WERI-Rb-1 (cell line): ENCODE measurements at places on chromosomes 1 and 21.
A peak's percentile ranks its signal among the peaks of the same experiment; 100 is the strongest.

DNA sequence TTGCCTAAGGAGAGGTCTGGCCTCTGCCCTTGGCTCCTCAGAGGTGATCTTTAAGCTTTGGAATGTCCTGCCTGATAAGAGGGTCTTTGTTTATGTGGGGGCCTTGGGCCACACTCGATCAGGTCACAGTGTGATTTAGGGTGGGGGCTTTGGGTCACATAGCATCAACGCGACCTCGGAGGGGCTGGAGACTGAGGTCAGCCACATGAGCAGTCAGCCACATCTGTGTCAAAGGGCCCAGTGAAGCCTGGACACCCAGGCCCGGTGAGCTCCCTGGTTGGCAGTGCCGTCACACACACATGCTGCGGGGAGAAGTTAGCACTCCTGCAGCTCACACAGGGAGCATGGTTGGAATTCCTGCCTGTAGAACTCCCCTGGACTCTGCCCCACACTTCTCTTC, 345.0 kb downstream of the NPHP4 start:
- no peak for DNase-seq

- DNase-seq = peak; percentile 97
Observed at GRCh38 chr1:15139654-15140350, 13.7 kb upstream of the TMEM51 start.

GRCh38 chr21:42125571-42126544, 54.7 kb downstream of the UMODL1 start:
- peak; percentile 54 for DNase-seq

DNA sequence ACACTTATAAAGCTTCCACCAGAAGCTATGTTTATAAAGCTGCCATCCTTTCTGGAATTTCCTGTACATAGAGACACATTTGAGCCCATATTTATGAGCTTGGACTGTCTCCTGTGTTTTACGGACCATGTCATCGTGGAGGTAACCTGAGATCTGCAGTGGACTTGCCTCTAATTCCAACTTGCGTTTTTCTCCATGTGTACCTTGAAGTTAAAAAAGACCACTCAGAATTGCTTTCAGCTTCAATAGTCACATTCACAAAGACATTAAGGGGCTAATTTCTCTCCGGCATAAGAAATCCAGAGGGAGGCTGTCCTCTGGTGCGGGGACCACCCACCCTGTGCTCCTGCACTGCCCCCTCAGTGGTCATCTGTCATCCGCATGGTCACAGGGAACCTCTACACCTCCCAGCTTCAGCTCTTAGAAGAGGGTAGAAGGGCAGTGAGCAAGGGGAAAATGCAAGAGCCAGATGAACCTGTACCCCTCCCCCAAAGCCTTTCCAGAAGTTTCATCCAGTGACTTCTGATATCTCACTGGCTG, 521.4 kb upstream of the CAMK1G start:
- no peak for DNase-seq

DNA sequence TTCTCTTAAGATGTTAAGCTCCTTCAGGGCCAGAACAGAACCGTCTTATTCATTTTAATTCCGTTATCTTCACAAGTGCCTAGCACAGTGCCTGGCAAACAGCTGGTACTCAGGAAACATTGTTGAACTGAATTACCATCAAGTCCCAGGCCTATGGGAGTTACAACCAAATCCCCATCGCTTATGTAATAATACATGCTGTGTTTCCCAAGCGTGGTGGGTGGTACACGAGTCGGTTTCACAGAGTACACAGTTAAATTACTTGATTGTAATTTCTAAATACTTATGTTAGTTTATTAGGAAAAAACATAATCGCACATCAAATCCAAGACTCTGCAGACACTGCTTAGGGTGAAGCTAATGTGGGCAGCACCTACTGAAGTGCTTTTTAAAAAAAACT, 1.0 kb downstream of the ANGEL2 start:
- DNase-seq = no peak

DNA sequence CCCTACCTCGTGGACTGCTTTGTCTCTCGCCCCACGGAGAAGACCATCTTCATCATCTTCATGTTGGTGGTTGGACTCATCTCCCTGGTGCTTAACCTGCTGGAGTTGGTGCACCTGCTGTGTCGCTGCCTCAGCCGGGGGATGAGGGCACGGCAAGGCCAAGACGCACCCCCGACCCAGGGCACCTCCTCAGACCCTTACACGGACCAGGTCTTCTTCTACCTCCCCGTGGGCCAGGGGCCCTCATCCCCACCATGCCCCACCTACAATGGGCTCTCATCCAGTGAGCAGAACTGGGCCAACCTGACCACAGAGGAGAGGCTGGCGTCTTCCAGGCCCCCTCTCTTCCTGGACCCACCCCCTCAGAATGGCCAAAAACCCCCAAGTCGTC, 2.0 kb downstream of the GJA4 start:
- no peak for DNase-seq

DNA sequence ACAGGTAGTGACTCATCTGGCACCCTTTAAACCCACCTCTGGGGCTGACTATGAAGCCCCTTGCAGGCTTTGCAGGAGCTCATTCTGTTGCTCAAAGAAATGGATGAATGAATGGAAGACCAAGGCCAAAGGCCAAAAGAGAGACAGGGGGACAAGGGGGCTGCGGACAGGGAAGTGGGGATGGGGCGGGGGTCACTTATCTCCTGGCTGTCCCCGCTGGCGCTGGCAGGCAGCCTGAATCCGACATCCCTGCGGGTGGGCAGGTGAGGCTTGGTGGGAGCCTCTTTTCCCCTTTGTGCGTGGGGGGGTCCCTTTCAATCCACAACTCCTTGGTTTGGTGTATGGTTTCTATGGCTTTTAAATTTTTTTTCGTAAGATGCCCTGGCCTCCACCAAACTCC, 239.6 kb upstream of the C1orf174 start:
- DNase-seq = no peak

DNA sequence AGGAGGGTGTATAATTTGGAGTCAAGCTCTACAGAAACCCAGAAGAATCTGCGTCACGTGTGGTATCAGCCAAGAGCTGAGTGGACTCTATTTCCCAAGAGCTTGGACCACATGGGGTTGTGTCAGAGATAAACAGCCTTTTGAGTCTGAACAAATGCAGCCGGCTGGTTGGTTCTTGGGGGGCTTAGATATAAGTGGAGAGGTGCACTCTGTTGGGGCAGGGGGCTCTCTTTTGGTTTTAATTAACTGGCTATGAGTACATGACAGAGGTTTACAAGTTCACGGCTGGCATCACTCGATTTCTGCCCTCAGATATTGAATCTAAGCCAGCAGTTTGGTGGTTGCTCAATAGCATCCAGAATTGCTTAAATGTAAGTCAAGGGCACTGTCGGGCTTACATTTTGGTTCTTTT, 501 bp upstream of the MRAP start:
- DNase-seq = no peak

DNA sequence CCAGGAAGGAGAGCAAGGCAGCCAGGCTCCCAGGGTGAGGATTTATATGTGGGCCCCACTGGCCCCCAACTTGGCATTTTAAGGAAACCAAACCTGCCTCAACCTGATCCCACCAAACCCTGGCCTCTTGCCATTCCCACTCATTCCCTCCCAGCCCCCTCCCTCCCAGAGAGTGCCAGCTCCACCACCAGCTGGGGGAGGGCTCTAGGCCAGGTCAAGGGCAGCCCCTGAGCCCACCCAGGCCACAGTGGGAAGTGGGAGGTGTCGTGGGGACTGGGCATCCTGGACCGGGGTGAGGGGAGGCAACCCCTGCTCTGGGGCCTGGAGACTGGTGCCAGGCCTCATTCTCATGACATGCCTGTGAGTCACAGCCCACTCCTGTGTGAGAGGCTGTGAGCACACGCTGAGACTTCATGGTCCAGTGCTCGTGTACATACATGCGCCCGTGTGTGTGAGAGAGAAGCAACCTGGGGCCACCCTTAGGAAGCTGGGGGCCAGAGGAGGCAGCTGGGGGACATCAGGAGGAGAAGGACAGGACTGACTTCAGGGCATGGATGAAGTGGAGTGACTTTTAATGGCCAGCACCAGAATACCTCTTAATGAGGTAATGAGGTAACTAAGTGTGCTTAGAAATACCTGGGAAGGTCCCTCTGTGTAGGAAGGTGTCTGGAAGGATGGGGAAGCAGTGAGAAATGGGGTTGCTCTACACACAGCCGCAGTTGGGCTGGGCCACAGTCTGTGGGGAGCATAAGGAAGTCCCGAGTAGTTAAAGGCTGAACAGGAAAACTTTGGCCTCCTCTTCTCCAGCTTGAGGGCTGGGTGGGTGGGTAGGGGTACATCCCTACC, at the start of gene S100A2:
S100A2 (minus strand) TSS at position 316 of the 846 bp plus-strand sequence. CDS start 1,967 bp downstream, outside the sequence.
- DNase-seq = peak; percentile 71

- no peak for DNase-seq
Observed at GRCh38 chr1:20487236-20487590, 1.2 kb upstream of the CAMK2N1 start.

GRCh38 chr1:1758692-1759455, 19.4 kb downstream of the NADK start:
- no peak for DNase-seq

GRCh38 chr1:224745924-224746323, 129.8 kb downstream of the CNIH3 start:
- DNase-seq = no peak

GRCh38 chr21:45862543-45863207, 118.9 kb upstream of the COL6A1 start:
- DNase-seq = no peak

GRCh38 chr1:36133484-36133883, 8.5 kb upstream of the COL8A2 start:
- no peak for DNase-seq

GRCh38 chr1:22217811-22218460, 75.0 kb upstream of the WNT4 start:
- no peak for DNase-seq

- DNase-seq = peak; percentile 7
Observed at GRCh38 chr21:44948426-44949120, 8.7 kb downstream of the SLX9 start.

DNA sequence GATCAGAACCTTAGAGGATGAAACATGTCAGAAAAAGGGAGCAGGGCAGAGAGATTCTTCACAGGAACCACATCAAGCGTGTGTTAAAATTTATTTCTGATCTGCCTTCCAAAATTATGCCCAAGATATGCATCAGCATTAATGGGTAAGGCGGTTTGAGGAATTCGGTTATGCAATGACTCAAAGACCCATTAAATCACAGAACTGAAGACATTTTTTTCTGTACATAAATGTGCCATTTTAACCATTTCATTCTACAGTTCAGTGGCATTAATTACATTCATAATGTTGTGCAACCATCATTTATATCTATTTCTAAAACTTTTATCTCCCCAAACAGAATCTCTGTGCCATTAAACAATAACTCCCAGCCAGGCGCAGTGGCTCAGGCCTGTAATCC, 43.4 kb downstream of the CNST start:
- DNase-seq = no peak

DNA sequence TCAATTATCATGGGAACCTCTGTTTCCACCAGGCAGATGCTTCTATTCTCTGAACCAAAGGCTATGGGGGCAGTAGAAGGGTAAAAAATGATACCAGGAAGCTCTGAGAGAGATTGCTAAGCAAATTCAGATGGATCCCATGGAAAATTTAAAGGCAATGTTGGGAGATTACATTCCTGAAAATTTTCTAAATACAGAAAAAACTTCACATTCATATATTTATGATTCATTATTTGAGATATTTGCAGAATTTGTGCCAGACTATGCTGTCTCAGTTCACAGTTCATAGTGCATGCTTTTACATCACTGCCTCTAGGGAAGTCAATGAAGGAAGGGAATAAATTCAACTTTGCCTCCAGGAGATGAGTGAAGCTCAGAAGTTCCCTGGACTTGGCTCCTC, 57.5 kb downstream of the KCNT2 start:
- no peak for DNase-seq

DNA sequence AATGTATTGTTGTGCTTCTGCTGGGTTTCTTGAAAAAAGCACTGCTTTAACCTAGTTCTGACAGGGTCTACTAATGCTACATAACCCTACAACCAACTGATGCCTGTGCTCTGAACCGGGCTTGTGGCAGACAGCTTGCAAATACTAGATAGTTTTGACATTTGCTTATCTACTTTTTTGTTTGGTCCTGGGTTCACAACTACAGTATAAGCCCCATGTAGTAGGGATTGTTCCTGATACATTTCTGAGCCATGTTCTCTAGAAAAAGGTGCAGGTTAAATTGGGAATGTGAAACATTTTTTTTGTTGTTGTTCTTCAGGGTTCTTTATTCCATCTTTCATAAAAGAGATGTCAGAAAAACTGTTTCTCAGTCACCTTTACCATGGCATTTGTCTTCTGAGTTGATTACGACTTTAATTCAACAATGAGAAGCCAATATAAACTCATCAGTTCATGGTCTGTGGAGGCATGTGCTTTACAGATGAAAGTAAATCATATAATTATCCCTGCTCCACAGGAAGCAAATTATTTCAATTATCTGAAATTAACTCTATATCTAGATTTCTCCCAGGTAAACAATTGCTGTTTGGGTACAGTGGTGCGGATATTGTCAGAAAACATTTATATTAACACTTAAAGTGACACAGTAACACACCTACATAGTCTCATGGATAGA, 22.0 kb downstream of the OLFM3 start:
- no peak for DNase-seq

DNA sequence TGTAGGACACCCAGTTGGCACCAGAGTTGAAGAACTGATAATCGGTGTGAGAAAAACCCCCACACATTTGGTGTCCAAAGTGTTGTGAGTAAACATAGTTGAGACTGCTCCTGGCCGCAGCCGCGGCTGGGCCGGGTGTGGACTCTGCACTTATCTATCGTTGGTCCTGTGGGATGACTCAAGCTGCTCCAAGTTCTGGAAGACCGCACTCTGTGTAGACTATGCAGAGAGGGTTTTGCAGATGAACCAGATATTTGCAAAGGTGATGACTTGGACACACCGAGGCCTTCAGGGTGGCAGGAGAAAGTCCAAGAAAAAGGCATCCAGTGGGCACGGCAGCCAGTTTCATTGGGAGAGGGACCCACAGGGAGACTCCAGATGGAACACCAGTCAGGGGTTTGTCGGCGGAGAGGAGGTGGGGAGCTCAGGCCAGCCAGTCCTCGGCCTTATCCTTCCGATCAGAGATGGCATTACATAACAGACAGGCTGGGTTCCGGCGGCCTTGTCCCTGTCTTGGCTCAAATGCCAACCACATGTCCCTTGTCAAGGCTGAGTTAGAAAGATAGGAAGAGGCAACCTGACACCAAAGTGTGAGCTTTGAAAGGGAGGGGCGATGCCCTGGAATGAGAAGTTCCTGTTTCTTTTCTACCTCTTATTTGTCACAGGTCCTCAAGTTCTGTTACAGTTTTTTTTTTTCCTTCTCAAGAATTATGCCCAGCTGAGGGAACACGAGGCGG, 21.1 kb downstream of the C2CD2 start:
- no peak for DNase-seq

GRCh38 chr1:119986007-119986497, 83.4 kb downstream of the NOTCH2 start:
- DNase-seq = no peak

GRCh38 chr1:23984417-23985186, 4.5 kb upstream of the SRSF10 start:
- DNase-seq = no peak

GRCh38 chr1:115307661-115308060, 30.4 kb downstream of the NGF start:
- DNase-seq = no peak

GRCh38 chr21:39842741-39843459, 24.3 kb upstream of the PCP4 start:
- DNase-seq = peak; percentile 81

GRCh38 chr1:69328186-69328585, 239.5 kb upstream of the LRRC7 start:
- DNase-seq = no peak

- DNase-seq = no peak
Observed at GRCh38 chr1:208192995-208193394, 51.2 kb downstream of the PLXNA2 start.

GRCh38 chr21:30222724-30223123, 6.8 kb upstream of the CLDN8 start:
- DNase-seq = no peak

- DNase-seq = no peak
Observed at GRCh38 chr1:59788825-59789224, 25.9 kb upstream of the HOOK1 start.
